ENCODE measurements at places on chromosomes 12 and 14.

- no peak for DNase-seq
Observed at GRCh38 chr14:28596391-28596790, 170.2 kb upstream of the FOXG1 start.

GRCh38 chr14:42545636-42546035, 939.0 kb downstream of the LRFN5 start:
- DNase-seq = no peak

- DNase-seq = no peak
Observed at GRCh38 chr12:2035431-2036055, 17.2 kb upstream of the CACNA1C start.

DNA sequence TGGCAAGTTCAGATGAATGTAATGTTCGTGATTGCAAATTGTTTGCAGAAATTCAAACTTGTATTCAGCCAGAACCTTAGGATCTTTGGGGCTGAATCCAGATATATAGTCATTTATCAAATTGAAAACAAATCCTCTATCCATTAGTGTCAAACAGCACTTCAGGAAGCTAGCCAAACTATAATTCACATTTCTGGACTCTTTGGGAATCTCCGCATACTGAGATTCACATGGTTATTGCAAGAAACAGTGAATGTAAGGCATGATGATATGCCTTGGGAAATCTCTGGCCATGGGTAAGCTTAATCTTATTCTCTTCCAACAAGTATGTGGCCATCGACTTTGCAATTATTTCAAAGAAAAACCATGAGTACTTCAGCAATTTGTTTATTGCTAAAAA, 98.5 kb downstream of the KLHL28 start:
- no peak for DNase-seq
